ENCODE measurements at places on chromosomes 12 and 14.

GRCh38 chr12:52566847-52567291 is 6.8 kb downstream of the KRT74 start:
- DNase-seq: no peak

DNA sequence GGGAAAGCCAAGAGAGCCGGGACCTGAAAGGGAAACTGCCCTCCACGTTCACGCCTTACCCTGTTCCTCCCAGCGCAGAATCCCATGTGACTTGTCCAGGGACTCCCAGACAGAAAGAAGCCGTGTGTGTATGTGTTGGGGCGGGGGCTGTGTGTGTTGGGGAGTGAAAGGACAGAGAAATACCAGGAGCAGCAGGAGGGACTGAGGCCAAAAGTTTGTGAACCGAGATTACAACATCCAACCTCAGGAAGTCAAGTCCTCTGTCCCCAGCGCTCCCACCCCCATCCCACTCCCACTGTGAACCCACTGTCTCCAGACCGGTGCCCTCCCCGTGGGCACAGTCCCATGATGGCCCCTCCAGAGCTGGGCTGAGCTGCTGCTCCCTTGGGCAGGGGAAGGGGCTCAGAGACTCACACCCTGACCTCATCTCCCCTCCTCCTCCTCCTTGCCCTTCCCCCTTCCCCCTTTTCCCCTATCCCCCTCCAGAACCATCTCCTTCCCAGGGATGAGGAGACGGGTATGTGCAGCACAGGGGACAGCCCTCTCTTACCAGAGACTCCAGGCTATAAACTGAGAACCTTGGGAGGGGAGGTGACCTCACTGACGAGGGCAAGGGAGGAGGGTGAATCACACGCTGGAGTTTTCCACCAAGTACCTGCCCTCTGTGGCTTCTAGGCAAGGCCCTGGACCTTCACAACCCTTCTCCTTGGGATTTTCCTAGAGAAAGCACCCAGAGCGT is at the start of gene SLC6A12:
Gene SLC6A12, minus strand, starts transcription at position 155 of the 739 bp plus-strand sequence. CDS start 4,171 bp downstream, outside the sequence.
- no peak for DNase-seq

DNA sequence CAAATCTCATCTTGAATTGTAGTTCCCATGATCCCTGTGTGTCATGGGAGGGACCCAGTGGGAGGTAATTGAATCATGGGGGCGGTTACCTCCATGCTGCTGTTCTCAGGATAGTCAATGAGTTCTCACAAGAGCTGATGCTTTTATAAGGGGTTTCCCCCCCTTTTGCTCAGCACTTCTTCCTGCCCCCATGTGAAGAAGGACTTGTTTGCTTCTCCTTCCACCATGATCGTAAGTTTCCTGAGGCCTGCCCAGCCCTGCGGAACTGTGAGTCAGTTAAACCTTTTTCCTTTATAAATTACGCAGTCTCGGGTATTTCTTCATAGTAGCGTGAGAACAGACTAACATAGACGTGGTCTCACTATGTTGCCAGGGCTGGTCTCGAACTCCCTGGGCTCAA is 56.1 kb upstream of the EIF5 start:
- no peak for DNase-seq

GRCh38 chr12:18798535-18799361 is 60.8 kb downstream of the CAPZA3 start:
- no peak for DNase-seq

DNA sequence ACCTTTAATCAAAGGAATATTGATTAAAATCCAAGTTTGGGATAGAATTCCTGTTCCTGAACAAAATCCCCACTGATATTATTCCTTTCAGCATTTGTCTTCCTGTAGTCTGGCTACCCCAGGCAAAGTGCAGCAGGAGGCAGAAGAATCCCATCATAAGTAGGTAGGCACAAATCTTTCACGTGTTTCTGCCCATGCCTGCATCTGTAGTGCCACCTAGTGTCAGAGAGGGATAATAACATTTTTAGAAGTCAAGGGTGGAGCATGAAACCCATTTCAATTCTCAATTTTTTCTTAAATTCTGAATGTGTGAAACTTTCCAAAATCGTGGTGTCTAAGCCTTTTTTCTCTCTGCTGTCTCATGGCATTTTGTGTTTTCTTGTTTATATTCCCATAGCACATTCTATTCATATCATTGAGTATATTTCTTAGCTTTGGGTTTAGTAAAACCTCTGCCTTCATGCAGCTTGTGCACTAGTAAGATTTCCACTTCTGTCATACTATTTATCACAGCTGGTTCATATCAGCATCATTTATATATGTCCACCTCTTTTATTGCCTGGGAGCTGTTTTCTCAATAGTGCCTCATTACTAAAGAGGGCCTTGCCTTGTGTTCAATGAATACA is 47.8 kb upstream of the RERG start:
- peak; percentile 79 for DNase-seq

DNA sequence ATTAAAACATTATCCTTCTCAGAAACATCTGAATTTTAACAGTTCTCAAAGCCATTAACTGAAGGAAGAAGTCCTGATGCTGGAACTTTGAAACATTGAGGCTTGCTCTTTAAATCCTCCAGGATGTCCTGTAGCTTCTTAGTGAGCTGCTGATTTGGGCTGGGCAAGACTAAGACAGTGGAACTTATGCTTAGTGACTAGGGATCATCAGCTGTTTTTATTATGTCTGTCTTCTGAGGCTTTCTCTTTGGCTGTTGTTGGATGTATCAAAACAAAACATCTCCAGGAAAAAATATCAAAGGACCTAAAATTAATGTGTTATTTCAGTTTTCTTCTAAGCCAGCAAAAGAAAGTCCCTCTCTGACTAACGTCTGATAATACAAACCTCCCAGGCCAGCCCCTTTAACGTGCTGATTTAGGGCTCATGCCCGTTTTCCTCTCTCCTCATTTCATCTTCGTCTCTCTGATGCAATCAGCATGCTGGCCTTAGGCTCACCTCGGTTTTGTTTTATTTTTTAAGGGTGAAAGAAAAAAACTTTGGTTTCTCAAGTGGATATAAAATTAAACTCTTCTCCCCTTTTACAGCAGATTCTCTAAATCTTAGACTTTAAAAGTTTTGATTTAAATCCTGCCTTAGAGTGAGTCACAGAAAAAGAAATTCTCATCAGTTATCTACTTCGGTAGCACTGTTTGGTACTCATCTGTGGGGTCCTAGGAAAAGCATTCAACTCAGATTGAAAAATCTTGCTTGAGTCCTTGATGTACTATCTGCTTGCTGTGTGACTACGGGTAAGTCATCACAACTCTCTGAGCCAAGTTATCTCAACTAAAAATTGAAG is 106.2 kb upstream of the CCDC91 start:
- no peak for DNase-seq

DNA sequence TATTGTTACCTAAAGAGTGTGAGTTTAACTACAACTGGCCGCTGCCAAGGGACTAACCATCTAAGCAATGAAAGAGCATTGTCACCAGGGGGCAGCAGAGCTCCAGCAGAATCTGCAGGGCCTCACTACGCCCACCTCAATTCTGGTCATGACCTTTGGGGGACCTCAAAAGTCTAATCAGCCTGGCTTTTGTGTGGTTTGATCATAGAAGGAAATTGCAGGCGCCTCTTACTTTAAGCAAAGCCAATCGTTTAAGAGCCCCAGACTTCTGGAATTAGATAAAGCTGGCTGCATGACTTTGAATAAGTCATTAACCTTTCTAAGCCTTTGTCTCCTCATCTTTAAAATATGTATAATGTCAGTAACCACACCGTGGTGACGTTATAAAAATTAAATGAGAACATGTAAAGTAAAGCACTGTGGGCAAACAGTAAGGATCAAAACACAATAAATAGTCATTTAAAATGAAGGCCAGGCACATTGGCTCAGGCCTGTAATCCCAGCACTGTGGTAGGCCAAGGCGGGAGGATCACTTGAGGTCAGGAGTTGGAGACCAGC is 58.6 kb downstream of the TBX3 start:
- peak; percentile 69 for DNase-seq

DNA sequence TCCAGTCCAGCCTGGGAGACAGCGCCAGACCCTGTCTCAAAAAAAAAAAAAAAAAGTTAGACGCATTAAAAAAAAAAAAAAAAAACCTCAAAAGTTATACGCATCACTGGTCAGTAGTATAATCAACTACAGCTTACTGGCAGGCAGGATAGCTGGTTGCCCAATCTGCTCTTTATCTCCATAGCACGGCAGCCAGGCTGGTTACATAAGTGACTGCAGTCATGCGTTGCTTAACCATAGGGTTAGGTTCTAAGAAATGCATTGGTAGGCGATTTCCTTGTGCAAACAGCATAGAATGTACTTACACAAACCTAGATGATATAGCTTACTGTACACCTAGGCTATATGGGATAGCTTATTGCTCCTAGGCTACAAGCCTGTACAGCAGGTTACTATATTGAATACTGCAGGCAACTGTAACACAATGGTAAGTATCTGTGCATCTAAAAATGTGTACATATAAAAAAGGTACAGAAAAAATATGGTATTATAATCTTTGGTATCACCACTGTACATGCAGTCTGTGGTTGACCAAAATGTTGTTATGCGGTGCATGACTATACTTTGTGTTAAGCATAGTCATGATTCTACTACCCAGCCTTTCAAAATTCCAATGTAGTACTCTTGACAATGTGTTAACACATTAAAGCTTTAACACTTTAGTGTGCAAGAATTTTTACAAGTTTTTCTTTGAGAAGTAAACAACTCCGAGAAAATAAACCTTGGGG is 8.1 kb downstream of the L2HGDH start:
- DNase-seq: no peak

DNA sequence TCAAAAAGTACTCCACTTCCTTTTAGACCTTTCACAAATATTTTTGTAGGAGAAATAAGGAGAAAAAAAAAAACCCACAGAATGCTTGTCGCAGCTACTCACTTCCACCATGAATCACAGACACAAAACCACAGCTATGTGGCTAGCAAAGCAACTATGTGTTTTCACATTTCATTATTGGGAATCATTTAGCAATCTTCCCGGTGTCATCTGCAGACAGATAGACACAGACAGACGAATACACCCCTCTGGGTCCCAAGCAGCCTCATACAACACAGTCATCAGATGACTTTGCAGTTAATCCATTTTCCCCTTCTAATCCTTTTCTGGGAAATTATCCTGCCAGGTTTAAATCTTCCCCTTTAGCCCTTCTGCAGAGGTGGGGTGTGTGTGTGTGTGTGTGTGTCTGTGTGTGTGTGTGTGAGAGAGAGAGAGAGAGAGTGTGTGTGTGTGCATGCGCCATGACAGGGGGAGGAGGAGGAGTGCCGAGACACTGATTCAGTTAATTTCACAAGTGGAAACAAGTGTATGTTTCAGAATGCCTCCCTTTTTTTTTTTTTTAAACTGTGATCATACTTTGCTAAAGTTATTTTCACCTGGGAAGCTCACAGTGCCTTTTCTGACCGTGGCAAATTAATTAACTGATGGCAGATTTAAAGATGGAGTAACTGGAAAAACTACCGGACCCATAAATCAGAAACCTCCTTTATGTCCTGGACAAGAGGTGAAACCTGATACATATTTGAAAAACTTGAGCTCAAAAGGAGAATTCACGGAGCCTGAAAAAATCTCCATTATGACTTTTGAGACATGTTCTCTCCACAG is 39.9 kb downstream of the LTBP2 start:
- DNase-seq: peak; percentile 88

DNA sequence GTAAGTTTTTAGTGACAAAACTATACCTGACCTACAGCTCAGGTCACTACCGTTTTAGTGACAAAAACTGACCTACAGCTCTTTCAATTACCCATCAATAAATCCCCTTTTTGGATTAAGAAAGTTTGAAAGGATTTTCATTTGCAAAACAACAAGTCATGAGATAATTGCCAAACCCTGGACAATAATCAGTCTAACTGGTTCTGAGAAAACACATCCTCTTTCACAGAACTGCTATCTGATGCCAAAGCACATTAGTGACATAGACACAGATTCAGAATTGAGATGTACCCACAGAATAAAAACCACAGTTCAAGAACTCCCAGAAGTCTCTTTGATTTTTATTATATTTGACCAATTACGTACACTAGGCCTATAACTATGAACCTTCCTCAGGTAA is 126.0 kb upstream of the COCH start:
- no peak for DNase-seq

DNA sequence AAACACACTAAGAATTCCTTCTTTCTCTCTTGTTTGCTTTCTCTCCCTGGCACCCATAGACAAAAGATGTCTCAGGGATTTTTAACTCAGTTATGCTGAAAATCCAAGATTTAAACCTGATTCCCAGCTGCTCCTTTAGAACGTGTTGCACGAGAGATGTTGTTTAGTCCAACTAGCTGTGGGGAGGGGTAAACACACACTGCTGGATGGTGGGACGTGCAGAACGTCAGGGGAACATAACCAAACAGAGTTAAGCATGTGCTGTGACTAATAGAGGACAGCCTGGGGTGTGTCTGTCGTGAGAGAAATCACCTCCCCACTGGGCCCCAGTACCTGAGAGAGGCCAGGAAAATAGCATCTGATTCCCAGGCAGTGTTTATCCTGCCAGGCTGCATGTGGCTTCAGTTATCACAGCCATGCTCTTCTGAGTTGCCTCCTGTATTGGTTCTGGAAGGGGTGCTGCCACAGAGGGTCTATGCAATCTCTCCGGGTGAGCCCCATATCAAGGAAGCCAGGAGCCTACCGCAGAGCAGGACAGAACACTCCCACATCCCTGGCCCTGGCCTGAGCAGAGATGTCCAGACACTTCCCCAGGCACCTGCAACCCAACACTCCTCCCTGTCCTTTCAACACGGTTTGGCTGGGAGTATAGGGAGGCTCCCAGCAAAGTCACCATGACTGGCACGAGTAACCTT is 112.7 kb upstream of the EGLN3 start:
- no peak for DNase-seq

- DNase-seq: no peak
Measured at GRCh38 chr12:10967409-10967808, 19.3 kb downstream of the TAS2R50 start.

DNA sequence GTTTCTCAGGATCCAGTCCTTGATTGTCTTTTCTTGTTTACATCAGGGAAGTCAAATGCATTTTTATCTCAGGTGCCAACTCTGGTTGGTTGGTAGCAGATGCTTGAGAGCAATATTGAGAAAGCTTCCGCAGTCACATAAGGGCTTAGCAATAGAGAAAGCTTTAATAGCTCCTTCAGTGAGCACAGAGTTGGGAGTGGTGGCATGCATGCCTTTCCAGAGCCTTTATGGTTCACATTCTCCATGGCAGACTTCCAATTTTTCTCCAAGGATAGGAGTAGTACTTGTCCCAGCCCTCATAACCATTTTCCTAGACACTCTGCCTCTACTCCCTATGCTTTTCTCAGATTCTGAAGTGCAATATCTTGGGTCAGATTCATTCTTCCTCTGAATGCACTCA is 280.4 kb downstream of the AEBP2 start:
- no peak for DNase-seq

DNA sequence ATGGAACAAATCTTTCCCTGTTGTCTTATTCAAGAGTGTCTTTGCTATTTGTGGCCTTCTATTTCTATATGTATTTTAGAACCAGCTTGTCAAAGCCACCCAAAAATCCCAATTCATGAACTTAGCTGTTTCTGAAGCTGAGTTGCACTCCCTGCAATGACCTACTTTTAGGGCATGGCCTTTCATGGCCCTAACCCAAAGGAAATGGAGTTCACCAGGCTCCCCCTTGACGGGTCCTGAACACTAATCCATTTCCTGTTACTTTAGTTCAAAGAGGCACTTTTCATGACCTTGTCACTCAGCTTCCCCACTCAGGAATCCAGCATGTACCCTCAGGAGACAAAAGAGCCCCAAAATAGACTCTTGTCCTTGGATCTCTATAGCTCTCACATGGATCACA is 7.6 kb downstream of the TMED8 start:
- DNase-seq: no peak

GRCh38 chr14:24368212-24368561 is 203 bp downstream of the NFATC4 start:
- DNase-seq: no peak

GRCh38 chr12:113022563-113023297 is 33.8 kb upstream of the DTX1 start:
- no peak for DNase-seq

Data from urothelium cell line (cell line).